Fibroblast of villous mesenchyme (primary cell): ENCODE measurements at places on chromosomes 6 and 20. TPM values are rescaled to one million over a fixed set of nuclear protein-coding genes. Genes with fewer than 3 reads are reported as not detected.

CDSN gene
- not detected in 2 replicates for total RNA-seq

OTOR gene
- not detected in 2 replicates for total RNA-seq

ADTRP gene
- total RNA-seq, result 1.3 TPM in 2 replicates

TBP gene
- total RNA-seq, result 12.2 and 13.0 TPM in 2 replicates

LINC00237 gene
- total RNA-seq, result not detected in 2 replicates

RBPJL gene
- not detected in 2 replicates for total RNA-seq

CST4 gene
- total RNA-seq, result 0.32 TPM in 1 of 2 replicates, not detected in the other

PAK5 gene
- not detected in 2 replicates for total RNA-seq

C4B gene
- total RNA-seq, result 6.8 and 9.9 TPM in 2 replicates
